ENCODE measurements at places on chromosomes 2 and 18.

DNA sequence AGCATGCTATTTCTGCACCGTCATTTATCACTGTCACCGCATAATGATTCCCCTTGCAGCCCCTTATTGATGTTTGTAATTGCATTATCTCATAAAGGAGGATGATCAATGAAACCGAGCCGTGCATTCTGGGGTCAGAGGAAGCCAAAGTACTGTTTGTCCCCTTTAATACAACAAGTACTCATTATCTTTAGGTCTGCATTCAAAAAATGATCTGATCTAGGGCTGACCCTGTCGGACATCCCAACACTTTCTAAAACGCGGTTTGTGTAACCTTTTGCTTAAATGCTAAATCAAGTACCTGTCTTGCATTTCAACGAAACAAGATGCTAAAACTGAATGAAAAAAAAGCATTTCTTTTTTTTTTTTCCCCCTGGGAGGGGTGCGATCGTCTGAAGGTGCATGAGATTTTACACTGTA, 143.8 kb downstream of the MEIS1 start:
- DNase-seq: no peak

DNA sequence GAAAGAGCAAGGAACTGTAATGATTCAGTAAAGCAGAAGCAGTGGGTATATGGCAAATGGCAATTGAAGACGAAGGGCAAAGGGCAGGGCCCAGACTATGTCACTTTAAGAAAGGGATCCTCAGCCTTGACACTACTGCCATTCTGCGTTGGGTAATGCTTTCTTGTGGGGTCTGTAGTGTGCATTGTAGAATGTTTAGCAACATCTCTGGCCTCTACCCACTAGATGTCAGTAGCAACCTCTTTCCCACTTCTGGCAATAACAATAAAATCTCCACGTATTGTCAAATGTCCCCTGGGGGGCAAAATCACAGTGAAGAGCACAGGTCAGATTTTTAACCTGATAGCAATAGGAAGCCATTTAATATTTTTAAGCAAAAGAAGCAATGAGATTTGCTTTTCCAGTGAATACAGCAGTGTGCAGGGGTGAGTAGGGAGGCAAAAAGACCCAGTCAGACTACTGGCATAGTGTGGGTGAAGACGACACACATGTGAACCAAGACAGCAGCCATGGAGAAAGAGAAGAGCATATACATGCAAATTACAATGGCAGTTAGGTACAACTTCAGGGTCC, 209.5 kb downstream of the DYM start:
- peak; percentile 23 for DNase-seq

DNA sequence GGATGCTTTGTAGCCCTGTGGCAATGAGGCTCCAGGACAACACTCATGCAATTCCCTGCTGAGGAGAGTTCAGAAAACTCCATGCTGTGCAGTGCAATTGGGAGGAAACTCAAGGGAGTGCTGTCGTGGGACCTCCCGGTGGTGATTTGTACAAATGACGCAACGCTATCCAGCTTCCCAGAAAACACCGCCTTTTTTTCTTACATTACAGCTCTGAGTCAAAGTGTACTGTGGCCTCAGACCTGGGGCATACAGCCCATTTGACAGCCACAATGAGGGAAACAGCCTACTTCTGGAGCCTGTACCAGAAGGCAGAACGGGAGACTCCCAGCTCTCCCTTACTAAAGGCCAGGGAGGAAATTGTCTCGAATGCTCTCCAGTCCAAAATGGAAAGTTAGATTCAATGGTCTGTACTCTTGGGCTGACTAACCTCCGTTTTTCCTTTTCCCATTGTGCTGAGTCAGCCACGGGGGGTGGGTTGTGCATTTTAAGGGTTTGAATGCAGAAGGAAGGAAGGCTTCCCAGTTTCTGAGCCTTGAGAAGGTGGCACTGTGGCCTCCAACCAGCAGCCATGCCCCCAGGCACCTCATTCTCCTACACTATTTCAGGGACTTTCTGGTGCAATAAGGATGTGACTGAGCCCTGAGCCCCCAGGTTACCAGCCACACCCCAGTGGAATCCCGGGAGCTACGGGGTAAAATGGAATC, 16.4 kb upstream of the CYP1B1 start:
- DNase-seq: no peak

DNA sequence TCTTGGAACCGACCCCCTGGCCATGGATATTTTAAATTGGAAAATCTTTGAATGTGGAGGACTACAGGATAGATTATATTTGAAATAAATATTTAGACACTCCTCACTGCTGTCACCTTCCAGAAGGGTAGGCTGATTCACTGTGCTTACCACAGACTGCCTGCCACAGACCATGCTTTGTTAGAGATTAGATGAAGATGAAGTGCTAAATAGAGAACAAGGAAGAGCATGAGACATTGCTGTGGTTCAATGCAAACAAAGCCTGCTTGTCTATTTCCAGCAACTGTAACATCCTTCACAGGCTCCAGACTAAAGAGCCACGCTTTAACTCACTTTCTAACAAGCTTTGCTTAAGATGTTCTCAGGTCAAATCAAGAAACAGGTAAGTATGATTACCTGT, 81.0 kb upstream of the TMEM17 start:
- DNase-seq: peak; percentile 39

GRCh38 chr2:167190053-167190452, 301.8 kb downstream of the XIRP2 start:
- DNase-seq: peak; percentile 50

DNA sequence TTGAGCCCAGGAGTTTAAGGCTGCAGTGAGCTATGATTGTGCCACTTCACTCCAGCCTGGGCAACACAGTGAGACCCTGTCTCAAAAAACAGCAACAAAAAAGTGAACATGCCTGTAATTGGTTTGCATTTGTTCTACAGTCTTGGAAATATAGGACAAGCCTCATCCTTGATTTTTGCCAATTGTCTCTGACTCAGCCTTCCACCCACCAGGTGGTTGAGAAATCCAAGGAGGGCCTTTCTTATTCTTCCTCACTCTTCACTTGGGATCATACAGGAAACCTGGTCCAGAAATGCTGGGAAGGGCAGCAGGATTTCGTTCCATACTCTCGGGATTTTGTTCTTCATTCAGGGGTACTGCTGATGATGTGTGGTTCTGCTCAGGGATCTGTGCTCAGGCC, 94.6 kb downstream of the CDC42EP3 start:
- DNase-seq: no peak

- DNase-seq: no peak
These were observed 170.6 kb downstream of the METTL4 start for GRCh38 chr18:2400701-2401196.

GRCh38 chr2:13414897-13415296, 698.2 kb downstream of the TRIB2 start:
- no peak for DNase-seq

- DNase-seq: peak; percentile 9
These were observed 126.1 kb upstream of the FAM117B start for GRCh38 chr2:202508686-202509085.

- DNase-seq: no peak
These were observed 10.6 kb upstream of the IL36A start for GRCh38 chr2:112994648-112995047.
